ENCODE measurements at places on chromosomes 5 and 9.

- no peak for DNase-seq
Observed at GRCh38 chr5:40429258-40430100, 250.2 kb upstream of the PTGER4 start.

GRCh38 chr5:96481009-96481786, 48.1 kb upstream of the PCSK1 start:
- no peak for DNase-seq

GRCh38 chr9:121770415-121771273, 119.2 kb downstream of the DAB2IP start:
- DNase-seq: no peak

DNA sequence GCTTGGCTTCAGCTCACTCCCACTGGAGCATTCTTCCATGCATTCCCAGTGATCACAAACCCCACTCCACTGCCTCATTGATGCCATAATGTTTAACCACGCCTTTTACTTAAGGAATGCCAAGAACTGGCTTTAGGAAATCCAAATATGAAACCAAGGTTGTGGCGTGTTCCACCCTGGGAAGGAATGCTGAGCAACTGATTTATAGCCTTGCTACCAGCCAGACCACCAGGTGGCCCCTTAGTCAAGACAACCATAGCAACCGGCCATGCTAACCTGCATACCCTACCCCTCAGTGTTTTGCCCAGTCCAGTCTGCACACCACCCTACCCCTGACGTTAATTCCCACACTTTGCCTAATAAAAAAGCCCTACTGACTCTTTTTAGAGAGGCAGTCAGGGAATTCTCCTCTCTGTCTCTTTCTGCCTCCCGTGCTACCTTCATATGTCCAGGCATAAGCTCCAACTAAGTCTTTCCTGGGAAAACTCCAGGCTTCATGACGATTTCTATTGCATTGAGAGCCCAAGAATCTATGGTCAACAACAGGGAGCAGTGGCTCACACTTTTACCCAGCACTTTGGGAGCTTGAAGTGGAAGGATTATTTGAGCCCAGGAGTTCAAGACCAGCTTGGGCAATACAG, 27.0 kb upstream of the PRRC2B start:
- DNase-seq: no peak

DNA sequence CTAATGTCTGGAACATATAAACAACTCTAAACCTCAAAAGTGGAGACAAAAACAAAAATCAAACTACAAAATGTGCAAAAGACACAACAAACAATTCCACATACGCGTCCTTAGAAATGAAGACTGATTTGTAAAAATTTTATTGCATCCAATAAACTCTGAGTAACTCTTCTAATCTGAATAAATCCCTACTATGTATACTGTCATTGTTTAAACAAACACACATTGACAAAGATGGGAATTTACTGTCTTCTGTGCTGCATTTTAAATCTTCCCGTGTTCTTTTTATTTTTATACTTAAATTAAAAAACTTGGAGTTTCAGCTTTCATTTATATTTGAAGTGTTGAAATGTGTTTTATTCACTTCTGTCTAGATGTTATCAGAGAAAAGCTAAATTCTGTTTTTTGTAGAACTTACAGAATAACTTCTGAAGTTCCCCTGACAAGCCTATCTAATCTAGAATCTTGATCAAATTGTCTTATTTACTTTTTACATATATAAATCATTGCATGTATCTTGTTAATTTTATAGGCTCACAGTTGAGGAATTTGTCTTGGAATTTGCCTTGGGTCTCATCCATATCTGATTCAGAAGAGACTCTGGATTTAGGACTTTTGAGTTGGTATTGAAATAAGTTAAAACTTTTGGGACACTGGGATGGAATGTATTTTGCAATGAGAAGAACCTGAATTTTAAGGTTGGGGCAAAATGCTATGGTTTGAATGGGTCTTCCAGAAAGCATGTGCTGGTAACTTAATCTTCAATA, 2064.4 kb upstream of the C9orf72 start:
- DNase-seq: no peak

- DNase-seq: no peak
Observed at GRCh38 chr5:87729781-87730180, 317.1 kb upstream of the CCNH start.

- DNase-seq: no peak
Observed at GRCh38 chr5:170365831-170366230, 23.3 kb downstream of the KCNMB1 start.

DNA sequence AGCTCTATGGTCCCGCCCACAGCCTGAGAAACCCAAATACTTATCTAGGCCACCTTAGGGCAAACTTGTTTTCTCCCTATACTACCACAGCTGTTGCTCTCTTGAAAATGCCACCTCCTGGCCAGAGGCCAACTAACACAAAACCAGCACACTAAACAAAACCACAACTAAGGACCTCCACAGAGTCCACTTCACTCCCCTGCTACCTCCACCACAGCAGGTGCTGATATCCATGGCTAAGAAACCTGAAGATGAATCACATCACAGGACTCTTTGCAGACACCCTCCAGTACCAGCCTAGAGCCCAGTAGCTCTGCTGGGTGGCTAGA, 108.4 kb downstream of the ALDH1A1 start:
- no peak for DNase-seq

DNA sequence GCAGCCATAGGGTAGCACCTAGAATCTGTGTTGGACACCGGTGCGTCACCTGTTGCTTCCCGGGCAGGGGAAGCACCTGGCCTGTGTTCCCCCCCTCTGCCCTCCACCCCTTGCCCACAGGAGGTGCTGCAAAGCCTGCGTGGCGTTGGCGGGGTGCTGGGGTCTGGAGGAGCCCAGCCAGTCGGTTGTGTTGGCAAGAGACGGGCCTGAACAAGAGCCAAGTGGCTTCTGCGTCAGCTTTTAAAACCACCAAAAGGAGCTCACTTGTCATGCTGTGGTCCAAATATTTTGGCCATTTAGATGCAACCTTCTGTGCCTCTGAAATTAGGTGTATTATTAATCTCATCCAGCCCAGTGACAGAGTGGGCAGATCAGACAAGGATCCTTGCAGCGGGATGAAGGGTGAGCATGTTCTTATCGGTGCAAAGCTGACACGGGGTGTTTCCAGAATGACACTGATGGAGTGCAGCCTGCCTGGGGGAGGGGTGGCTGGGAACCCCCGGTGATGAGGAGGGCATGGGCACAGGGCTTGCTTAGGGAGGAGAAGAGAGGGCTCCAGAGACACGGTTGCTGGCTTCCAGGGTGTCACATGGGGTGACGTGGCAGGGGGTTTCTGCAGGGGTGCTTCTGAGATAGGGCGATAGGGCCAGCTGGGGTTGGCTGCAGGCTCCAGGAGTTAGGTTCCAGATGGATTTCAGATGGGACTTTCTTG, 9.7 kb upstream of the RXRA start:
- no peak for DNase-seq

- DNase-seq: no peak
Observed at GRCh38 chr9:126507318-126508109, 106.2 kb upstream of the LMX1B start.

DNA sequence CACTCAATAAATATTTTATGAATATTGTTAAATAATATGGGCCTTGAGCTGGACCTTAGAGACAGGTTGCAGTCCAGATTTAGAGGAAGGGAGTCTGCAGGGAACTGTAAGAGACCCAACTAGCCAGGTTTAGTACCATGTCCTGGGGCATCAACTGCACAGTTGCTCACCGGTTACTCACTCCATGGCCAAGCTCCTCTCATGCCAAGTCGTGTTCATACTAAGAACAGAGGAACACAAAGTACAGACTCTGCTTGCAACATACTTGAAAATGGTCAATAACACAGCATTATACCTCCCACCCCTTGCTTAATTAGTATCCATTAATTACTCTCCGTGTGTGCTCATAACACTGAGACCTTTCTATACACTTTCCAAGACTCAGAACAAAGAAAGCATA, 317.6 kb upstream of the PIK3R1 start:
- DNase-seq: no peak

DNA sequence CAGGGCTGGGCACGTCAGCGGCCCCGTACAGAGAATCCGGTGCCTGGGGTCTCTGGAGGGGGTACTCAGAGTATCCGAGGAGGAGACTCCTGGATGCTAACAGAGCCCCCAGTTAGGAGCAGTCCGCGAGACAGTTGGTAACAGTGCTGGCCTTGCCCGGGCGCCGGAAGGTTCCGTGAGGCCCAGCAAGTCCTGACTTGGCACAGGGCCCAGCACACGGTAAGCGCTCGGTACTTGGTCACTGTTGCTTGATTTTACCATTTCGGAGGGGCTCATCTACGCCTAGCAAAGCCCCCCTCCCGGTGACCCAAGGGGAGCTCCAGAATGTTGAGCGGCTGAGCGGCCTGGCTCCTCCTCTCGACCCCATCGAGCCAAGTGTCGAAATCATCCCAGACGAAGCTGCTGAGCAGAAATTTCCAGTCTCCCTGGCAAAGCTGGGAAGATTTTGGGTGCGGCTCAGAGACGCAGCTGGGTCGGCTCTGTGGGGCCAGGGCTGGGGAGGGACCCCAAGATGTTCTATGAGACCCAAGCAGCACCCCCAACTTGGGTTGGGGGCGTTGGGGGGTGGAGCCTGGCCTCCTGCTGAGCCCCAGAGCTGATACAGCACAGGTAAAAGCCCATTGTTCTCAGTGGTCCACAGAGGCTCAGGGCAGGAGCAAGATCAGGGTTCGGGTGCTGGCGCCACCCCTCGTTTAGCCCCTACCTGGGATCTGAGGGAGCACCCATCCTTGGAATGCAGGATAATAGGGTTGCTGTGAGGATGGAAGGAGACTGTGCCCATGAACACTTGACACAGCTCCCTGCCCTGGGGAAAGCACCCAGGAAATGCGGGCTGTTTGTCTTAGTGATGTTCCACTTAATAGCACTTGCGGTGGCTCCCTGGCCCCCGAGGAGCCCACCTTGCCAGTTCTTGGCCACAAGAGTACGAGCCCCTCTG, 137.2 kb downstream of the C9orf50 start:
- no peak for DNase-seq

GRCh38 chr9:38160613-38161215, 91.7 kb upstream of the SHB start:
- DNase-seq: no peak

GRCh38 chr5:91313757-91314673, 69.1 kb downstream of the ARRDC3 start:
- DNase-seq: peak; percentile 71

- DNase-seq: no peak
Observed at GRCh38 chr5:149913436-149914419, 30.9 kb downstream of the PDE6A start.

GRCh38 chr9:121820286-121821005, 169.0 kb downstream of the DAB2IP start:
- DNase-seq: no peak

DNA sequence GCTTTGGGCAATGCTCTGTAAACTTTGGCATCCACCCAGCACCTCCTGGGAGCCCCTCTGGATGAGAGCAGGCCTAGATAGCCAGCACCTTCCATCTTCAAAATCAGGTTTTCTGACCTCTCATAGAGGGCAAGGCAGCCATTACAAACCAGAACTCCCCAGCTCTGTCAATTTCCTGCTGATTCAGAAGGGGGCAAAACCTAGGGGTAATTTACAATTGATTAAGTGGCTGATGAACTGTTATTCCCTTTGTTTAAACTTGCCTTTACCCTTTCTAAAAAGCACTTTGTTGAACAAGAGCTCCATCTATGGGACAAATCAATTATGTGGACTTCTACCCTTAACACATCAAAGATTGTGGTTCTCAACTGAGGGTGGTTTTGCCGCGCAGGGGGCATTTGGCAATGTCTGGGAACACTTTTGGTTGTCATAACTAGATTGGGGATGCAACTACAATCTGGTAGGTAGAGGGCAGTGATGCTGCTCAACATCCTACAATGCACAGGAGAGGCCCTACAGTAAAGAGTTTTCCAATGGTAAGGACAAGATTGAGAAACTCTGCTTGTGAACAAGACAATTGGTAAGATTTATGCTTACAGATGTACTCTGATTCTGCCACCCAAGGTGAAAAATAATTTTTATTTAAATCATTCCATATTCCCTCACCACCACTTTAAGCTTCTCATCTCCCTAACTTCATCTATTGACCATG, 184.1 kb downstream of the MARCHF11 start:
- no peak for DNase-seq

DNA sequence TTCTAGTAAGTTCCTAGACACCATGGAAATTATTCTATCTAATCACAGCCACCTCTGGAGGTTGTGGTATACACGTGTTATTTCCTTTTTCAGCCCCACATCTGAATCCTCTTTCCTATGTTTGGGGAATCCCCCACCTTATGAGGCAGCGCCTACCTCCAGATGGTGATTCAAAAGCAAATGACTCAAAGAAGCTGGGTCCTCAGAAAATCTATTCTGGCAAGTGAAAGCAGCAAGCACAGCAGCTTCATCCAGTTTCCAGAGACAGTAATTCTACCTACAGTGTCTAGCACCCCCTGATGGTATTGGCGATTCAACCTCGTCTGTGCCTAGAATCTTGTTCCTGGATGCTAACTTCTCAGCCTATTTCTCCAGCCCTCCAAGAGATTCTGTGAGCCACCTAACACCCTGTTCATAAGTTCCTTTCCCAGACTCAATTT, 43.0 kb downstream of the STRBP start:
- DNase-seq: no peak

Measured in NCI-H187 (cell line).